ENCODE measurements at places on chromosomes 5 and 9.

DNA sequence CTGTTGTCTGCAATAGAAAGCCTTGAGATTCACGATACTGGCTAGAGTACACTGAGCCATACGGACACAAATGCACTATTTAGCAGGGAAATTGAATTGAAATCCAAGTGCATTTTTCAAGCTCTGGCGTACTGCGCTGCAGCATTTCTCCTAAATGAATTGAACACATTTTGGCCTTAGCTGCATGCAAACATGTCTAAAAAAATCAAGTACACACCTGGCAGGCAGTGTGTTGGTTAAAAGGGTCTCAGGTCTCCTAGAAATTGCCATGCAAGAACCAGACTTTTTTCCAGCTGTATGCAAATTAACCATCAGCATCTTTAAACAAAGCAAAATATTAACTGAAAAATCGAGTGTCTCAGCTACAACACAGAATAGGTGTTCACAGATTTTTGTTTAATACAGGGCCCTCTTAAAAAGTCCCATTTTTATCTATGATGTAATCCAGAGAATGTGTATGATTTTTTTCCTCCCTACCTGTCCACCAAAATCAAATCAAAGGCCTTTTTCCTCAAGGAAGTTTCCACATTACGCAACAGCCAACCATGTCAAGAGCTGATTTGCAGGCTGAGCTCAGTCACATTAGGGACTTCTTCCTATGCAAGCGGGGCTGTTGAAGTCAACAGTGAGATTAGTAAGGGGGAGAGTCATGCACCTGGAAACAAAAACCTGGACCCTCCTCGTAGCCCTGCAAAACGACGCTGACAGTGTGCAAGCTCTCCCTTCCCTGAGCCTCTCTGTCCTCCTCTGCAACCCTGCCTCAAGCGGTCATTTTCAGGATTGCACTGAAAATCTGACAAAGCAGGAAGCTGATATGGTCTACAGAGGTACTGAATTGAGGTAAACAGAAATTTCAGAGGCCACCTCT is 14.1 kb upstream of the SFXN1 start:
- DNase-seq, result no peak

DNA sequence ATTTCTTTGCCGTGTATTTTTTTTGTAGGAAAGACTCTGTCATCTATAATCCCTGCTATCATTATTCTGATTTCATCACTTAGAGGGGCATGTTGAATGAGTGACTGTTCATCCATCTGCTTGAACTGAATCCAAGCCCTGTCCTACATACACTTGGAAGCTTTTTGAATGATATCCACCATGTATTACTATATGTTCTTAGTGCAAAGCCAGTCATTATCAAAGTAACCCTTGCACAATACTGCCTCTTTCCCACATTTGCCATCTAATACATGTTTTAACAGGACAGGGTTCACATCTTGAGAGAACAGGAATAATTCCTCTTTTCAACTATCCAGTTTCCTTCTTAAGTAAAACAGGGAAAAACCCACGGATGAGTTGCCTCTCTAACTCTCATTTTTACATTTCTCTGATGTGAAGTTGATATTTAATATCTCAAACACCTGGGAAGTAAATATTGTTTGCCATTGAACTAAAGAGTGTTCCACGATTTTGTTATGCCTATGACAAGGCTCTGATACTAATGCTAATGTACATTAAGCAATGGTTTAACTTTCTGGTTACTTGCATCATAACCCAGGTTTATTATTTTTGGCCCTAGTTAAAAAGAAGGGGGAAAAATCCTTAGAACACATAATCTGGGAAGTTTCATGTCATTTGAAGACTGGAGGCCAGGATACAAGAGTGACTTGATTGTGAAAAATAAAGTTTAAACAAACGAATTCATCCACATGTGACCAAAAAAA is 103.7 kb upstream of the TARS1 start:
- no peak for DNase-seq

DNA sequence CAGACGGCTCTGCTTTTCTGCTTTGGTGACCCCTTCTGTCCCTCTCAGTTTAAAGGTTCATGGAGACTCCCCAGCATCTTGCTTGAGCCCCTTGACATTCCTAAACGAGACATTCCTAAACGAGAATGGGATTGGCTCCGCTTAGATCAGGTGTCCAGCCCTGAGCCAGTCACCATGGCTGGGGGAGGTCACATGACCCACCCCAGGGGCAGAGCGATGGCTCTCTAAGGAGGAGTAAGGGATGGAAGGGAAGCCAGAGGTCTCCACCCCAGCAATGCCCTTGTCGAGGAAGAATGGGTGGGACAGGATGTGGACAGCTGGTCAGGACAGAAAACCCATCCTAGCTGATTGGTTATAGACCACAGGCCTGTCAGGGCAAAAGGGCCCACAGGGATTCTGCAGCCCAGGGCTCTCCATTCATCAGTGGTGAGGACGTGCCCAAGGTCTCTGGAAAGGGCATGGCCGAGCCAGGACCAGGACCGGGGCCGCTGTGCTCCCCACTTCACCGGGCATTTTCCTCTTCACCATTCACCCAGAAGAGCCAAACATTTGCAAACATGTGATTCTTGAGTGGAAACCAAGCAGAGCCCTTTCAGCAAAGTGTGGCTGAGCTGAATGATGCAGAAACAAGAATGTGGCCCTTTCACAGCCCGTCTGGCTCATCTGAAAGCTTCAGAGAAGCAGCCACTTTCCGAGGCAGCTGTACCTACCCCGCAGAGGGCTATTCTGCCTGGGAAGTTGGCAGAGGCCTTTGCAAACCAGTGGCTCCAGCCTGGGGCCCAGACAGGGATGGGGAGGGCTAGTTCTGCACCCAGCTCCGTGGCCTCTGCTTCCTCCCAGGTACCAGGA is 19.8 kb upstream of the AIF1L start:
- DNase-seq, result no peak

- no peak for DNase-seq
Observed at GRCh38 chr5:27217155-27217956, 179.0 kb upstream of the CDH9 start.

DNA sequence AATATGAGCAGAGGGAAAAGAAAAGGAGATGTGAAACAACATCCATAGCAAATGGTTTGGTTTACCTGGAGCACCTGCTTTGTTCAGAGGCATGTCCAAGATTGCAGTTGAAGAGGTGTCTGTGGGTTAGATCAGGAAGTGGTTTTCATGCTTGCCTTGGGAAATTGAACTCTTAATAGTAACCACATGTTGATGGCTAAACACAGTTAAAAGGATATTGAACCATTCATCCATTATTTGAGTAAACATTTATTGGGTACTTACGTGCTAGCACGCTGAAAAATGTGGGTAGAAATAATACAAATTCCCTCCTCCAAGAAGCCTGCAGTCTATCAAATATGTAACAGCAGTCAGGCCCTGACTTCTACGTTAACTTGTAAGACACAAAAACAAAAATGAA is 235.7 kb upstream of the TNC start:
- DNase-seq, result no peak

DNA sequence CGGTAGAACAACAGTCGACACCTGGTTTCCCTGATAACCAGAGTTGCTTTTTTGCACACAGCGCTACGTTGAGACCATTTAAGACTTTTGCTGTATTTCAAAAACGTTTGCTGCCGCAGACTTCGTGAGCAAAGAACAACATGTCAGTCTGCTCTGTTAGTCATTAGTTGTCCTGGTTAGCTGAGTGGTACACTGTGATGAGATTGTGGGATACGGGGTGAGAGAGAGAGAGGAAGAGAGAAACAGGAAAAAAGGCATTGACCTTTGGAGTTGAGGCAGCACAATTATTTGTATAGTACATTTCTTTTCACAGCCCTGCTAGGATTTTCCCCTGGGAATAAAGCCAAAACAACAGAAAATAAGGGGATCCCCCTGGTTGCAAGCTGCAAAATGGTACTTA is 306.1 kb upstream of the WWC1 start:
- DNase-seq, result no peak

- no peak for DNase-seq
Observed at GRCh38 chr5:76177978-76178377, 94.8 kb downstream of the SV2C start.

DNA sequence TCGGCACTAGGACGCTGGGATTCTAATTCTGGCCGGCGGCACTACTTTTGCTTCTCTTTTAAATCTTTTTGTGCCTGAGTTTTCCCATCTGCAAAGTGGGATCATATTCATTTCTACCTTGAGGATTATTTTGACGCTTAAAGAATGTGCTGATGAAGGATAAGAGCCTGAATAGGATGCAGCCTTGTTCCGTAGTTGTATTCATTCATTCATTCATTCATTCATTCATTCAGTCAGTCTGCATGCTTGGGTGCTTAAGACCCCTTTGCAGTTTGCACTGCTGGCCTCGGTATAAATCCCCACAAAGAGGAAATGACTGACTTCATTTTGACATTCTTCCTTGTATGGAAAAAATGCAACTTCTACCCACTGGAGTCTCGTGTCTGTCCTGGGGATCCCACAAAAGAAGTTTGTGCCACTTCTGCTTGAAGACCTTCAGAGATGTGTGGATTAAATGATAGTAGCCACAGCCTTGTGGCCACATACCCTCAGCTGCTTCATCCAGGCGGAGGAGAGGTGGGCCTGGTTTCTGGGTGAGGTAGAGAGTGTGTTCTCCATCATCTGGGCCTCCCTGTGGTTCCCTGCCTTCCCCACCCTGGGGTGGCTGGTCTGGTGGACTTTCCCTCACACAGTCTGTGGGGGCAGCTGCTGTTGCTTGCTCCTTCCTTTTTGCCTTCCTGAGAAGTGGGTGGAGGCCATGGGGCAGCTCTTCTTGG is 62.6 kb downstream of the PPARGC1B start:
- no peak for DNase-seq

DNA sequence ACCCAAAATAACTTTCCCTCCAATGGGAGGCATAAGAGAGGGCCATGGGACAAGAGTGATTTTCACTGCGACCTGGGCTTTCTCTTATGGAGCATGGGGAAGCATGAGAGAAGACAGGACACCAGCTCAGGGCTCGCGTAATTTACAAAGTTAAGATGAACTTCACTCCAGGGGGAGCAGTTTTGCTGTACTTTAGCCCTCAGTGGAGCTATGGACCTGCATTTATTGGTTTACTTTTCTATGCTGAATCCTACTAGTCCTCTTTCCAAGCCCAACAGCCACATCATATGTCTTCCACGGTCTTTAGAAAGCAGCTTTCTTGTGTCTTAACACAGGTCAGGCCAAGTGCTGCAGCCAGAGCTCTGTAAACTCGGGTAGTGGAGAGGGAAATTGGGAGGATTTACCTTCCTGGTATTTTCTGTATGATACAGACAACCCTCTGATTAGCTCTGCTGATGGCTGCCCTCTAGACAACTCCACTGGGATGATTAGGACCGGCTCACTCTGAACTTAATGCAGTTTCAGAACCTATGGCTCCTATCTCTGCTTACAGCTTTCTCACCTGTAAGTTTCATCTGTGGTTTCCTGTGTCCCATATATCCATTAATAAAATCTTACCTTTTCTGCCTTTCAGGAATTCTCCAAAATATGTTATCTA is 581.0 kb upstream of the RORB start:
- DNase-seq, result no peak

DNA sequence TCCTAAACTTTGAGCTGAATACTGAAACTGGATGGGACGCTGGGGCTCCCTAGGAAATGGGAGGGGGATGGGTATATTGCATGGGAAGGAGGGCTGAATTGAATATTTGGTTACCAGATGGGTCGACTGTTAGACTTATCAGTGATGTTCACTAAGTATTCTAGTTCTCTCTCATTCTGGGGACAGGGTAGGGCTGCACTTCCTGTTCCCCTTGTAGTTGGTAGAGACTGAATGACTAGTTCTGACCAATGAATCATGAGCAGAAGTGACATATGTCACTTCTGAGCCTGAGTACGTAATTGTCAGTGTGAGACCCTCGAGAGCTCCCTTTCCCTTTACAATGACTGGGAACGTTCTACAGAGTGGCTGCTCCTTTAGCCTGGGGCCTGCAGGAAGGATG is 55.5 kb upstream of the DMRT1 start:
- DNase-seq, result no peak

DNA sequence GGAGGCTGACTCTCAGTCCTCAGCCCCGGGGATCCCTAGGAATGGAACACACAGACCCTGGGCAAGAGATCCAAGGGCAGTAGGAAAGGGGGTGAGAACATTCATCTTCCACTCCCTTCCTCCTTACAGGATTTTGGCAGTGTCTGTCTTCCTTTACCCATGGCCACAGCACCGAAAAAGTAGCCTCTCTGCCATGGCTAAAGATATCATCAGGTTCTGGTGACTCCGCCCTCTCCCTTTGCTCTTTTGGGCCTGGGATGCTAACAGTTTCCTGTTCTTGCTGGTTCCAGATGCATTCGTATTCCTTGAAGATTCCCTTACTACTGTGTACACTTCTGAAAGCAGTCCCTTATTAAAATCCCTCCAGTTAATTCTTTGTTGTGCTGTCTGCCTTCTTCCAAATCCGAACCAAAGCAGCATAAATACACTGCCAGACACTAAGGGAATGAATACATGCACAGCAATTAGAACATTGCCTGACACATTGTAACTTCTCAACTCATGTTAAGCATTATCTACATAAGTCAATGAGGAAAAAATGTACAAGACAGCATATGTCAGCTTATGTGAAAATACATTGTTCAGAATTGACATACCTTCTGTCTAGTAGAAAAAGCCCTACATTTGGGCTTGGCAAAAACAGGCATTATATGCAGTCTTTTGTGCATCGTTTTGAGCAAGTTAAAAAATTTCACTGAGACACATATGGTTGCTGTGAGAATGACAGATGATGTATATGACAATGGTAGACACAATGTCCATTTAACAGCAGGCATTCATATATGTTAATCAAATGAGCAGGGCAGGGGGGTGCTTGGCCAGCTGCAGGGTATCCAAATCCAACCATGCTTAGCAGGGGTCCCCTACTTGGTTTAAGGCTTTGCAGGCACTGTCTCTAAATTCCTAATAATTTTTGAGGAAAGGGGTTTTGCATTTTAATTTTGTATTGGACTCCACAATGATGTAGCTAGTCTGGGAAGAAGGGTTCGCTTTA is 58.8 kb upstream of the RAI14 start:
- DNase-seq, result no peak

DNA sequence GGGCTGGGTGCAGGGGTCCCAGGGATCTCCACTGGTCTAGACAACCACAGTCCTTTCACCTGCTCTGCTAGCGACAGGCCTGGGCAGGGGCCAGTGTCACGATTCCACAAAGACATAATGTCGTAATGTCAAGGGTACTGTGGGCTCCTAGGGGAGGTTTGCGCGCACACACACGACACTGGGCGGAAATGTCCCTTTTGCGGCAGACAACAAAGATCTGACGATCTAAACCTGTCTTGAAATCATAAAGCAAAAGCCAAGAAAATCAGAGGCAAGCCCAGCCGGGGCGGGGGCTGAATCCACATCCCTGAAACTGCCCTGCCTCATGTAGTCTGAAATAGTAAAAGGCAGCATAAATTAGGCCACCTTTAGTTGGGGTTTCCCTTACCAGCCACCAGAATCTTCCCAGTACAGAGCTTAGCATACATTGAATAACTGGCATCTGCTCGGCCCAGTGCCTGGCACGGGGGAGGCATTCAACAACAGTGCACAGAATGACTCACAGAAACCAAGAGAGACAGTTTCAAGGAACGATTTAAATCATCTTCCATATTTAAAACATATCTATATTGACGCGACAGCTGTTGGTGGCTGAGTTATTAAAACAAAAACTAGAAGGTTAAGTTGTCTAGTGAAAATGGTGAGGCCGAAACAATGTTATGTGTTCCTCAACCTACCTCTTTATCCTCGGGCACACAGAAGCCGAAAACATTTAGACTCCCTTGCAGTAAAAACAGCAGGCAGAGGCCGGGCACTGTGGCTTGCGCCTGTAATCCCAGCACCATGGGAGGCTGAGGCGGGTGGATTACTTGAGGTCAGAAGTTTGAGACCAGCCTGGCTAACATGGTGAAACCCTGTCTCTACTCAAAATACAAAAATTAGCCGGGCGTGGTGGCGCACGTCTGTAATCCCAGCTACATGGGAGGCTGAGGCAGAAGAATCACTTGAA is 151.0 kb downstream of the MYO10 start:
- no peak for DNase-seq

GRCh38 chr5:137195483-137195882 is 303.6 kb downstream of the SPOCK1 start:
- DNase-seq, result no peak

Data from type B pancreatic cell (in vitro differentiated cells).